ENCODE measurements at places on chromosomes 13 and 19.
A peak's percentile ranks its signal among the peaks of the same experiment; 100 is the strongest.

- no peak for DNase-seq
Measured at GRCh38 chr13:34243403-34243802, 425.5 kb downstream of the RFC3 start.

GRCh38 chr19:43638995-43639518 is 593 bp downstream of the CADM4 start:
- no peak for DNase-seq

- no peak for DNase-seq
Measured at GRCh38 chr13:36513266-36513665, 81.0 kb downstream of the CCNA1 start.

DNA sequence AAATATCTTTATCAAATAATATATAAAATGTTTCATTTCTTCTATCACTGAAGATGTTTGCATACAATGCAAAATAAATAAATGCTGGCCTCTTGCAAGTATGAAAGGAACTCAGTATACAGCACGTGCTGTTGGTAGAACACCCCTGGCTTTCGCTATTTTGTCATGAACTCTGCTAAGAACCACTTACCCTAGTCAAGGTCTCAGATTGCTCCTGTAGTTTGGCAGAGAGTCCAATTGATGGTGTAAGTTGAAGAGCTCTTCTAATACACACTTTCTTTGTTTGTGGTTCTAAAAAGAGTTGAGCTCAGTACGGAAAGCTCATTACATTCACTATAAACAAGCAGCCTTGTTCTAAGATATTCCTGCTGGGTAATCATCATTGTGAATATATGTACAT is 1258.9 kb downstream of the EFNB2 start:
- no peak for DNase-seq

GRCh38 chr13:43088093-43088511 is 64.7 kb downstream of the DNAJC15 start:
- DNase-seq: no peak

DNA sequence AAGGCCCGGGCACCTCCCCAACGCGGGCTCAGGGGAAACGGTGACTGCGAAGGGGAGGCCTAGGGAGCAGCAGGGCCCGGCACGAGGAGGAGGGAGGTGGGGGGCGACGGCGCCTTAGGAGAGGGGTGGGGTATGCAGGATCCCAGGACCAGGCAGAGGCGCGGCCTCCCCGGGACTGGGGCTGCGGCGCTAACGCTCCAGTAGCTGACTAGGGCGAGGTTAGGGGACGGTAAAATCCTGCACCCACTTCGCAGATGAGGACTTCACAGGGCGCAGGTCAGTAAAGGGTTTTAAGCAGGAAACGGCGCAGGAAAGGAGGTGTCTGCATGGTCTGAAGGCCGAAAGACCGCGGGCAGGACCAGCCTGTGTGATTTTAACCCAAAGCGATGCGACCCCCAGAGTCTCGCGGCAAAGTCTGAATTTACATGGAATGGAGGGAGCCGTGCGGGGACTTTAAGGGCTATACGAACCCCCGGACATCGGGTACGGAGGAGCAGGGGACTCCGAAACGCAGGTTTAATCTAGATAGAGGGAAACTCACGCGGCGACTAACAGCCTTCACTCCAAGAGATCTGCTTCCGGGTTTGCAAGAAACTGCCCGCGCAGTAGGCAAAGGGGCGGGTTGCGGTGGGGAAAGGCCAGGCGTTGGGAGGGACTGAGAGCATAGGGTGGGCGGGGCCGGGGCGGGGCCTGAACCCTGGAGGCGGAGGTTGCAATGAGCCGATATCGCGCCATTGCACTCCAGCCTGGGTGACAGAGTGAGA is at the start of gene ZNF665:
ZNF665 (minus strand) TSS at position 588 of the 764 bp plus-strand sequence. CDS start 10,460 bp downstream, outside the sequence.
- DNase-seq: peak; percentile 54

DNA sequence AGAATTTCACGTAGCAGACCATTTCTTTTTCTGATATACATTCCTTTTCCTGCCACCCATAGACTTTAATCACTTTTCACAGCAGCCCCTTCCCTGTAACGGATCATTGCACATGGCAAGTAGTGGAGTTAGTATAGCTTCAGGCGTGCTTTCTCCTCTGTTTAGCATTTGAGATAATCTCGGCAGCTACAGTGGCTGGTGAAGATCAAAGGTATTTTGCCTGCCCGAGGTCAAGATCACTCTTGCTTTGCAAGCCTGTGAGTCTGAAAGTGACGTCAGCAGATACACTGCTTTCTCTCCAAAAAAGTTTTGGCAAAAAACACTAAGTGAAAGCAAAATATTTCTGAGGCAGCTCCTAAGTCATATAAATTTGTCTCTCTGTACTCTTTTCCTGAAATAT is 260.0 kb downstream of the NDFIP2 start:
- no peak for DNase-seq

GRCh38 chr13:76708138-76708688 is 178.0 kb downstream of the KCTD12 start:
- DNase-seq: no peak

- no peak for DNase-seq
Measured at GRCh38 chr19:30718707-30719106, 346.5 kb downstream of the ZNF536 start.

DNA sequence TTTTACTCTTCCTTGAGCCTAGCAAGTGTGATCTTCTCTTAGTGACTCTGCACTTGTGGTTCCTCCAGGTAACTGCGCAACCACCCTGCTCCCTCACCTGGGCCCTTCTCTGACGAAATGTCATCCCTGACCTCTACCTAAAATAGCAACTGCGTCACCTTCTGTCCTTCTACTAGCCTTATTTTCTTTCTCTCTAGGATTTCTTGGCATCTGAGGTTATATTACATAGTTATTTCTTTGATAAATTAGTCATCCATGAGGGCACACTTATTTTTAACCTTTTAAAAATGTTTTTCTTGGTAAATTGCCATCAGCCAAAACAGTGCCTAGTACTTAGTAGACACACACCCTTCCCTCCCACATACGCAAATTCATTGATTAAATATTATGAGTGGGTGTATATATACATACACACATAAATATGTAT is 355.5 kb downstream of the ENOX1 start:
- no peak for DNase-seq

DNA sequence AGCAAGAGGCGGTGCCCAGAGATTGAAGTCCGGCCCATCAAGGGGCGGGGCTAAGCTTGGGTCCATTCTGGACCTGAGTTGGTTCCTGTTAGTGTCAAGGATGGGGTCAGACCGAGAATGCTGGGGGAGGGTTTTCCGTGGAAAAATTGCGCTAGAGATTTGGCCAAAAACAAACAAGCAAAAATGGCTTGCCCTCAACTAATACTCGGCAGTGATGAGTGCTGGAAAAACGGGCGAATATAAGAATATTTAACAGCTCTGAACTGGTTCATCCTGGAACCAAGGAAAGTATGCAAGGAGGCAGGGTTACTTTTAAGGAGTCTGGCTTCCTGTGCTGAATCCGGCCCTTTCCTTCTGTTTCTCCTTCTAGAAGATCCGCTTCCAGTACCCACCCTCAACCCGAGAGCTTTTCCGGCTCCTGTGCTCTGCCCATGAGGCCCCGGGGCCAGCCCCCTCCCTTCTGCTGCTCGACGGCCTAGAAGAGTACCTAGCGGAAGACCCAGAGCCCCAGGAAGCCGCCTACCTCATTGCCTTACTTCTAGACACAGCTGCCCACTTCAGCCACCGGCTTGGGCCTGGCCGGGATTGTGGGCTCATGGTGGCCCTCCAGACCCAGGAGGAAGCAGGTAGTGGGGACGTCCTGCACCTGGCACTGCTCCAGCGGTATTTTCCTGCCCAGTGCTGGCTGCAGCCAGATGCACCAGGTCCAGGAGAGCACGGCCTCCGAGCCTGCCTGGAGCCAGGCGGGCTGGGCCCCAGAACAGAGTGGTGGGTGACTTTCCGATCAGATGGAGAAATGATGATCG is 880 bp downstream of the SWSAP1 start:
- DNase-seq: no peak

GRCh38 chr13:32116210-32116609 is 84.6 kb downstream of the FRY start:
- DNase-seq: no peak

DNA sequence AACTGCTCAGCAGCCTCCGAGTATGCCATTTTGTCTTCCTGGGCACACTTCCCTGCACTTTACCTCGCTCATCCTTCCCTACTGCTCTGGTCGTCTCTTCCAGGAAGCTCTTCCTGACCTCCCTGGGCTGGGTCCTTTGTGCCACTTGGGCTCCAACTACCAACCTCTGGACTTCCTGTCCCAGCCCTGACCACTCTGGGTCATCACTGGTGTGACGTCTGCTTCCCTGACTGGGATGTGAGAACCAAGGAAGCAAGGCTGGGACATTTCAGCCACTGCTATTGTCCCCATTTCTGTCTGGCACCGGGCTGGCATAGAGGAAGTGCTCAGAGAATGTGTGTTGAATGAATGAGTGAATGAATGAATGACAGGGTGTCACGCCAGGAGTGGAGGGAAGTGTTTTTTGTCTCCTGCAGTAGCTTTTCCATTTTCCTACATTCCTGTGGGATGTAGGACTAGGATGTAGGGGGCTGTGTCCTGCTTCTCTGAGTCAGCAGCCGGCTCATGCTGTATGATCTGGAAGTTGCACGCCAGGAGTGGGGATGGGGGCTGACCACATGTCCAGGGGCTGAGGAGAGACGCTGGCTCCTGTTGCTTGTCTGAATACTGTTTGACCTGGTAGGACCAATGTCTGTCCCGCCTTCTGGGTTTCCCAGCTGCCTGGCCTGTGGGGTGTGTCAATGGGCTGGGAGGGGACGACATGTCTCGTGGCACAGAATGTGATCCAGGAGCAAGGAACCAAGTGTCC is 14.7 kb downstream of the NOVA2 start:
- DNase-seq: no peak

DNA sequence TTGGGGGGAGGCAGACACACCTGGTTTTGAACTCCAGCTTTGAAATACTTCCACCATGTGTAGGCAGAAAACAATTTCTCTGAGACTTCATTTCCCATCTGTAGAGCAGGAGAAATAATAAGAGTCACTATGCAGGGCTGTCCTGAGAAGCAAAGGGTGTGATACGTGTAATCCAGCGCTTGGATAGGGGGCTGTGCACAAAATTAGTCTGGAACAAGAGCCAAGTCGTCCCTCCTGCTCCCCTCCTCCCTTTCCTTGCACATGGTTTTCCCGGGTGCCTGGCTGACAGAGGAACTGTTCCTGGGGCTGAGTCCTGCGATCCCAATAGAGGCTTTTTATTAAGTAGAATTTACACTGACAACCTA is 29.6 kb upstream of the UBE2L5 start:
- no peak for DNase-seq

GRCh38 chr13:113952151-113952982 is 21.5 kb downstream of the C13orf46 start:
- no peak for DNase-seq

DNA sequence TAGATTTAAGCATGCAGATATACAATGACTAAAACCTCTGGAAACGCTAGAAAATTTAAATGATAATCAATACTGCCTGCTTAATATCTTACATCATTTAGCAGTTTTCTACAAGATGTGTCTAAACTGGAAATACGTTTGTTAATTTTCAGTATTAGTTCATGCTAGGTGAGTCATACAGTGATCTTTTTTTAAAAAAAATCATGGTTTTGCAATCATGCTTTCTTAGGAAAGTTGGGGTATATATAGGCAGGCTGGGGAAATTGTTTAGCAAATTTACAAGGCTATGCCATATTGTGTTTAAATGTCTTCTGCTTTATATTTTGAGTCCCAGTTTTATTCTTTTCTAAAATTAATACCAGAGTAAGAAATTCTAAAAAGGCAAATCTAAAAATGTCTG is 245.4 kb upstream of the SPRY2 start:
- DNase-seq: no peak

- no peak for DNase-seq
Measured at GRCh38 chr13:57933606-57934005, 302.1 kb downstream of the PCDH17 start.

GRCh38 chr19:12526542-12526941 is 24.7 kb downstream of the ZNF564 start:
- DNase-seq: no peak

- no peak for DNase-seq
Measured at GRCh38 chr13:45678282-45678681, 23.8 kb upstream of the CBY2 start.
